Small intestine (tissue), 16 donors: ENCODE measurements at places on chromosomes 4 and X.

- no peak for DNase-seq
Observed at GRCh38 chr4:29540439-29541102, 1179.6 kb upstream of the PCDH7 start.

DNA sequence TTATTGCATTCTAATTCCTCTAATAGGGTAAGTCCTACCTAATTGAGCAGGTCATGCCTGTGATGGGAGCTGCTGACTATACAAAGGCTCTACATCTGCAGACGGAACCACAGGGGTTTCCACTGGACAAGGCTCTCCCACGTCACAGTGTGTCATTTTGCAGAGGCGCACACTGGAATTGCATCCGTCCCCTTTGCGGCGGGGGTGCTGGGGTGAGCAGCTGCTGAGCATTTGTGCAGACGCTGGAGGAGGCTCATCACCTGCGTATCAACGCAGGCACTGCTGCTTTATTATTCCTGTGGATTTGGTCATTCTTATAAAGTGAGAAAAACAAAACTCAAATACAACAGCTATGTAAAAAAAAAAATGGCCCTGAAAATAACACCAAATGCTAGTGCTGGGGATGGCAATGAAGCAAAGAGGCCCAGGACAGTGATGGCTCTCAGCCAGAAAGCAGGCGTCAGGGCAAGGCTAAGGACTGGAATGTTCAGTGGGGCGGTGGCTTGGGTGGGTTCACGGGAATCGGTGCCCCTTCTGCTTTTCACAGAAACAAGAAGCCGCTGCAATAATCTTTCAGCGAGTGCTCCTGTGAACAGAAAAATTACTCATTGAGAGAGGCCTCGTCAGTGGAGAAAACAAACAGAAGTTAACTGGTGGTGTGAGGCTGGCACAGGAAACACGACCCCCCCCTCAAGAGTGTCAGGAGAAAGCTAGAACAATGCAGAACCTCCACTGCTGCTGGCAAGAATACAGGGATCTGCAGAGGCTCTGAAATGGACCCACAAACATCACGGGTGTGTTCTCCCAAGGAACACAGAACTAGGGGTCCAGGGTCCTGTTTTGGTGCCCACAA is 67.8 kb downstream of the GATB start:
- no peak for DNase-seq

DNA sequence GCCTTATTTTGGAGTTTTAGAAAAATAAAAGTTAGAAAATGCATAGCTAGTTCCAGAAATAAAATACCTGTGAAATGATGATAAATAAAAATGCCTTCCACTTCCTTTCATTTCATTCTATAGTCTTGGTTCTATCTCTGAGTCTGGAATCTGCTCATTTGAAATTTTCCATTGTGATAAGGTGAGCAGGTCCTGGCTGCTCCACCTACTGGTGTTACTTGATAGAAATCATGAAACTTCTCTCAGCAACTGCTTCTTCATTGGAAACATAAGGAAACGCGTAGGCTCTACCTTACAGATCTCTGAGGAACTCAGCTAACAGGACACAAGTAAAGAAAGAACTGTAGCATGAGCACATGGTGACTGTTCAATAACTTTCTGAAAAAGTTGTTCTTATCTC is 141.8 kb downstream of the DCHS2 start:
- DNase-seq, result peak; percentile 6

- no peak for DNase-seq
Observed at GRCh38 chr4:15100994-15101695, 98.9 kb downstream of the CPEB2 start.

GRCh38 chrX:154600759-154601374 is 15.9 kb downstream of the CTAG1A start:
- no peak for DNase-seq

DNA sequence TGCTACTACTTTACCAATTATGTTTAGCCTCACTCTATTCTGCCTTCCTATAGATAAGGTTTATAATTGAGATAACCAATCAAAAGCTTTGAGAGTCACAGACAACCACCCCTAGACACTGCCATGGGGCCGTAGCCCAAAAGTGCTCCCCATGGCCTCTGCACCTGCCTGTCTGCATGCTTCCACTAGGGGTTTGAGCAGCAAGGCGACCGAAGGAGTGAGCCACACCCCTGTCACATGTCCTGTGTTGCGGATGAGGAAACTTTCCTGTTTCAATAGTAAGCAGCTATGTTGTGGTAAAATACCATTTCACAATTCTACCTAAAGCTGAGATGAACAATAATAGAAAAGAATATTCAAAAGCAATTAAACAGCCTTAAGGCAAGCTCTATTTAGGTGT is 856.0 kb upstream of the FRG1 start:
- no peak for DNase-seq
